ENCODE measurements at places on chromosomes 6 and 20.

DNA sequence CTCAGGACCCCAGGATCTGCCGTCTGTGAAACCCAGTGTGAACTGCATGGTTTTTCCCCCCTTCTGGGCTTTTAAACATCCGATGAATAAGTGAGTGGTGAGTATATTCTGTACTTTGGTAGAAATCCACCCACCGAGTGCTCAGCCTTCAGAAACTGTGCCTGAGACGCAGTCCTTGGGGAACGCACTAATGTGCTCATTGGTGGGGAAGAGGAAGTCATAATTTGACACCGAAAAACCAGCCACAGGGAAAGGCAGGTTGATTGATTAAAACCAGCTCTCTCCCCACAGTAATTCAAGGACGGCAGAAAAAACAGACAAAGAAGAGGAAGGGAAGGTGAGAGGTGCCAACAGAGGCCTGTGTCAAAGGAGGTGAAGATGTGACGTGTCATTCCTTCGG lies 21.7 kb downstream of the EDN3 start:
- DNase-seq = no peak

- no peak for DNase-seq
Measured at GRCh38 chr6:157017022-157017421, 239.8 kb downstream of the ARID1B start.

- no peak for DNase-seq
Measured at GRCh38 chr6:109644131-109644530, 46.9 kb downstream of the AK9 start.

DNA sequence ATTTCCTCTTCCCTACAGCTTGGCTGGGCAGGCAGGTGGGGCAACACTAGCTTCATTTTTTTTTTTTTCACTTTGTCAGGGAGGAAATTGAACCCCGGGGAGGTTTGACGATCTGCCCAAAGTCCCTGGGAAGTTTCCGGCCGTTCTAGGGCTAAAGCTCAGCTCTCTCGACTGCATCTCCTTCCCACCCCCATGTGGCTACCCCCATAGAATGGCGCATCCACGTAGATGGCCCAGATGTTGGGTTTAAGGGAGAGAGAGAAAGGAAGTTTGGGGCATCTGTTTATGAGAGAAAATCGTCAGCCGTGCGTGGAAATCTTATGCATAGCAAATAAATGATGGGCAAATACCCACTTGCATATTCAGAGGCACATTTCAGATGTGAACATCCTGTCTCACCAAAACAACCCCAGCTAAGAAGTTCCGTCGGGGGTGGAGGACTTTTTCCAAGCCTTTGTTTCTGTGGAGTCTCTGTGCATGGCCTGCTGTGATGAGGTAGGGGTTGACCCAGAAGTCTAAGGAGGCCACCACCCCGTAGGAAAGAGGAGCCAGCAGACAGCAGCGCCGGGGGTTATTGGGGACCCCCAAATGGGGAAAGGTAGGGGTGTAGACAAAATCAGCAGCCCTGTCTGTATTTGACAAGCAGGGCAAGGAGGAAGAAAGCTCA lies 40.5 kb upstream of the ZNF831 start:
- no peak for DNase-seq

DNA sequence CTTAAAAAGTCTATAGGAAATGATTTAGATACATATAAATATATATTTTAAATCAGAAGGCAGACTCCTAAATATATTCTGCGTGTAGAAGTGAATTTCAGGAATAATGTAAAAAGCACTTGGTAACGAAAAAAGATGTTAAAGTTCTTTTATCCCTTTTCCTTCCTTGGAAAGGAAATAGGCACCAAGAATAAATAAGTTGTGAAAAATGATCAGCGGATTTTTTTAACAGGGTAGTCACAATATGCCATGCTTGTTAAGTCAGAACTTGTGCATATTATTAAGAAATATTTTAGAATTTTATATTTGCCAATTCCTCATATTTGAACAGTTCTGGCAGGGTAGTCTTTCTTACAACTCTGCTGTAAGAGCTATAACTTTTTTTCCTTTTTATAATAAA lies 173.8 kb downstream of the CD83 start:
- no peak for DNase-seq

- DNase-seq = no peak
Measured at GRCh38 chr20:24916412-24916811, 32.7 kb upstream of the CST7 start.

DNA sequence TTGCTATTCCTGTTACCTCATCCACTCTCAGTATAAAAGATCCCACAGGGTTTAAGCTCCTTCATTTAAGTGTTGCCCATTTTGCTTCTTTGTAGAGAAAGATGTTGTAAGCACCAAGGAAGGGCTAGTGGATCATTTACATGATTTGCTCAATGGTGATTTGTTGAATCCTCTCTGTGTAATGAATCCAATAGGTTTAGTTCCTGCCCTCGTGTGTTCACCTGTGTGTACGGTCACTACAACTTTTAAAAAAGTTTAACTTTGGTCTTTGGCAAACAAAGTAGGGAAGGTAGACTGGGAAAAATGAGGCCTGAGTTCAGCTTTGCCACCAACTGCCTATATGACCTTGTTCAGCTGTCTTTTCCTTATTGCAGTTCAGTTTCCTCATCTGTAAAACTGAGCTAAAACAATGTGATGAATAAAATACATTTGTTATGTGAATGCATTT lies 51.5 kb downstream of the DHX35 start:
- DNase-seq = no peak

GRCh38 chr6:44561832-44562665 lies 174.5 kb downstream of the CDC5L start:
- DNase-seq = no peak

GRCh38 chr20:62807444-62808210 lies 3.0 kb downstream of the OGFR start:
- no peak for DNase-seq

GRCh38 chr6:123830120-123830519 lies 26.5 kb downstream of the NKAIN2 start:
- no peak for DNase-seq

GRCh38 chr6:44561060-44561623 lies 173.6 kb downstream of the CDC5L start:
- DNase-seq = no peak

GRCh38 chr6:28803337-28803709 lies 120.5 kb downstream of the TRIM27 start:
- no peak for DNase-seq

DNA sequence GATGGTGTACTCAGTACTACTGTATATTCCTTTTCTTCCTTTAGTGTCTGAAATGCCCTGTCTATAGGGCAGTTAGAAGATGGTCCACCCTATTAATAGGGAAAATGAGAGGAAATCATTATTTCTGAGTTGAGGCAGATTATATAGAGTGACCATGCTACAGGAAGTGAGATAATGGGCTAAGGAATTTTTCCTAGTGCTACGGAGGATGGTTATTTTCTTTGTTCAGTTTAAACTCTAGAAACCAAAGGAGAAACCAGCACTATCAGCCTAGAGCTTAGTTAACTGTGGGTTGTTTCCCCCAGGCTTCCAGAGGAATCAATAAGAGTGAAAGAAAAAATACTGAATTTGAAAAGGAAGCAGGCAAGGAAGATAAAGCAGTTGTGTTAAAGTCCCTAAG lies 474 bp downstream of the TSBP1 start:
- DNase-seq = no peak

DNA sequence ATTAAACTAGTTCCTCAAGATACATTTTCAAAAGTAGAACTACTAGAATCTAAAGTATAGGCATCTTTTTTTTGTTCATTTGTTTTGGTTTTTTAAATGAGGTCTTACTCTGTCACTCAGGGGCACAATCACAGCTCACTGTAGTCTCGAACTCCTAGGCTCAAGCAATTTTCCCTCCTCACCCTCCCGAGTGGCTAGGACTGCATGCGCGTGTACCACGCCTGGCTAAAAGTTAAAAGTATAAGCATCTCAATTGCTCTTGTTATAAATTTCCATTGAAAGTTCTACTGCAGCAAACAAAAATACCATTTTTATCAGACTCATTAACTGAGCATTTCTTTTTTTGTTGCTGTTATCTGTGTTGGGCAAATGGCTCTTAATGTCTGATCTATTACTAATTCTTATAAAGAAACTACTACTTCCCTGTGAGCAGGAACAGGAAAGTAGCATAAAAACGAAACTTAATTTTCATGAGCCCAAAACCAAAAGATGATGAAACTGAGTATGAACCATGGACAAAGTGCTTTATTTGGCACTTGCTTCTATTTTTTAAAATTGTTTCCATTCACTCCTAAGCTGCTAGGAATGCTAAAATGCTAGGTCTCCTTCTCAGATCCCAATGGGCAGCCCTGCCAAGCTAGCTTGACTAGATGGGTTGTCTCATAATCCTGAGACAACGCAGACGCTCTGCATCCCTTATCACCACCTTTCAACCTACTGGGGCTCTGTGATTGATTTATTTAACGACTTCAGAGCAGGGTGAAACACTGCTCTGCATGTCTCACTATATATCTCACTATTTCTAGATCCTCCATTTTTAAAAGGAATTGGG lies 36.9 kb downstream of the TRPC4AP start:
- DNase-seq = no peak

GRCh38 chr6:122683989-122684651 lies 73.9 kb downstream of the PKIB start:
- DNase-seq = no peak

GRCh38 chr6:152750694-152751093 lies at the start of gene VIP:
VIP (plus strand) TSS chr6:152750797; CDS start chr6:152752178, 1,381 bp downstream.
- no peak for DNase-seq

DNA sequence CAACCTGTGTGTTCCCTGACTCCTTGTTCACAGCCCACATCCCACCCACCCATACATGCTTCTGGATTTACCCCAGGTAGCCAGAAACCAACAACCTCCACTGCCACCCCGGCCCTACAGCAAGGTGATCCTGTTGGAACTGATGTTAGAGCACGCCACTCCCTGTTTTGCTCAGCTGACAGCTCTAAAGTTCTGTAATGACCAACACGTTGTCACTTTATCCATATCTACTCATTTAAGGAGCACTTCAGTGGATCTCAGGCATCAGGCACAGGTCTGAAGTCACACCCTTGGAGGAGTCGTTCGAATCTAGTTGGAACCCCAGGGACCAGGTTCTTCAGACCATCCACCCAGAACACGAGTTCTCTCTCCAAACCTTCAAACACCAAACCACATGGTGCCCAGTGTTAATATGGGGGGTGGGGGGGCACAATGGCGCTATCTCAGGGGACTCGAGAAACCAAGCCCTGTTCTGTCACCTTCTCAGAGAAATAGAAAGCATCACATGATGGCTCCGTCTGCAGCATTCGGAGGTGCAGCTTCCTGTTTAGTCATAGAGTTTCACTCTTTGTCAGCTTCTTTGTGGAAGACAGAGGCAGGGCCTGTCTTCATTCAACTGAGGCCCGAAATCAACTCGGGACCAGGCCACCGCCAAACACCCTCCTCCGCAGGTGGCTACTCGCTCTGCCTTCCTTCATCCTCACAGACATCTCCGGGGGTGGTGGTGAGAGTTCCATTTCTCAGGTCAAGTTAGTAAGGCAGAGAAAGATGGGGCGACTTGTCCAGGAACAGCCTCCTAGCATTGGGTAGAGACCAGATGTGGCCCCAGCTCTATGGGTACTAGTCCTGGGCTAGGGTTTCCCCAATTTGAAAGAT lies 142.2 kb downstream of the NFATC2 start:
- peak; percentile 35 for DNase-seq

GRCh38 chr6:9766240-9766915 lies 648.5 kb downstream of the TFAP2A start:
- DNase-seq = no peak

GRCh38 chr20:50412069-50412468 lies 98.1 kb upstream of the PTPN1 start:
- no peak for DNase-seq

DNA sequence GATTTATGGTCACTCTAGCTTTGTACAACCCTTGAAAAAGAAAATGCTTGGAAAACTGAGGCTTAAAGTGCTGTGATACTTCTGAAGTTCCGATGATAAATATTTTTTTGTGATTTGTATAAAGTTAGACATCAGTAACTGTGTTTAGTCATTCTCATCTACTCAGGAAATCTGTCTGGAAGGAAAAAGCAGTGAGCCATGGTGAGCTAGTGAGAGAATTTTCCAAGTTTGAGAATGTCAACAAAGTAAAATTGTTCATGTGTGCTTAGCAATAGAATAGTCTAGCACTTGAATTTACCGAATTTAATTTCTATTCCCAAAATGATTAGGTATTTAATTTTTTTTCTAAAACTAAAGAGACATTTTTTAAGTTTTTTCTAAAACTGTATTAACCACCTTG lies 41.3 kb upstream of the PLCB4 start:
- DNase-seq = no peak

DNA sequence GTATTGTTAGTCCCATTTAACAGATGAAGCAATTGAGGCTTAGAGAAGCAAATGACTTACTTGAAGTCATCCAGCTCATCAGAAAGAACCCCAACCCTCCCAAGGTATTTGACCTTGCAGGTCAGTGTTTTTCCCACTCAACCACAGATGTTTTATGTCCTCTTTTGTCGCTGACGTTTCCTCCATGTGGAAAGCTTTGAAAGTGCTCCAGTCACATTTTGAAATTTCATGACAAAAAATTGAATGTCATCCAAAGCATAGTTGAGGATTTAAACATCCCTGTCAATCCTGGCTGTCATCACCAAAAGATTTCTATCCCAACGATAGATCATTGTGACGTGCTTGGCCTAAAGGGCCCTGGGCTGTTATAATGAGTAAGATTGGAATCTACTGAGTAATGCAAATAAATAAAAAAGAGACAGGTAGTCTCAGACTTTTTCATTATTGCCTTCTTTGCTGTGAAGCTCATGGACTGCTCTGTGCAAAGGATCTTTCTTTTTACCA lies 102.7 kb downstream of the TSHZ2 start:
- no peak for DNase-seq

- no peak for DNase-seq
Measured at GRCh38 chr6:169968541-169969270, 217.3 kb downstream of the ERMARD start.

DNA sequence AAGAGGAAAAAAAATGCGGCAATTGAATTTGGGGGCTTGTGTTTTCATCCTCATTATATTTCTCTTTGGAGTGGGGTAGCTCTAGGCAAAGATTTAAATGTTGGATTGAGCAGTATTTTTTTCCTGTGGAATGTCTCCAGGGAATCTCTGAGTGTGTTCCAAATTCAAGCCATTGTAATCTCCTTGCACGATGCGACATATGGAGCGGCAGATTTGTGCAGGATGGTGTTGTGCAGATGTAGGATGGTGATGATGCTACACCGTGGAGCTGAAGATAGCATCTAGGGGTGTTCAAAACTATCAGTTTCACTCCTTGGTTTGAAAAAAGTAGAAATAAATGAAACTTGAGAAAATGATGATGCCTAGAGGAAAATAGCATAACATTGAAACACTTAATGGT lies 777.5 kb upstream of the EPHA7 start:
- DNase-seq = no peak

DNA sequence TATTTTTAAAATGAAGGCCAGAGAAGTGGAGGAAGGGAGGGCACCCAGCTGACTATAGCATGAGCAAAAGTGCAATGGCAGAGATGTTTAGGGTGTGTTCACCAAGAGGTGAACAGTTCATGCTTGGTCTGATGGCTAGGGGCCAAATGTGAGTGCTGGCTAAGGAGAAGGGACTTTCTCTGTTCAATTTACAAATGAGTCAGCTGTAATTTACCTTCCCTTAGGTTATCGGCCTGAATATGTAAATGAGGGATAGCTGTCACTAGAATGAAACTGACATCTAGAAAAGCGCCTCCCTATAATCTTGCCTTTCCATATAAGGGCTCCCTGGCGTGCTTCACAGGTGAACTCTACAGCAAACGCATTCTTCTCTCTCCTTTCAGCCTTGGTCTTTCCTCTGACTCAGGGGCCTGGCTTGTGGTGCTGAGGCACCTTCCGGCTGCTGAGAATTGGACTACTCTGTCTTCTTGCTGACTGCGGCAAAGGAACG lies 114.7 kb upstream of the BACH2 start:
- DNase-seq = peak; percentile 23

GRCh38 chr6:168362276-168362990 lies 42.9 kb upstream of the DACT2 start:
- DNase-seq = no peak

All from stimulated activated CD4-positive, alpha-beta T cell treated with anti-CD3 and anti-CD28 coated beads, Interleukin-1b, Interleukin-23, amount 100 ng/mL, for 1 hour (primary cell).